ENCODE measurements at places on chromosomes 2 and 18. TPM values are rescaled to one million over a fixed set of nuclear protein-coding genes. Genes with fewer than 3 reads are reported as not detected.

- no peaks in the 10 kb centered on the region for H3K36me3 ChIP-seq
- H3K4me1 ChIP-seq, result no peaks in the 10 kb centered on the region
- H3K27me3 ChIP-seq, result no peaks in the 10 kb centered on the region
- peak; percentile 69 for DNase-seq
These were observed 8.4 kb upstream of the MGAT5 start for GRCh38 chr2:134245340-134245984.

GRCh38 chr2:113216321-113216720 lies 42.5 kb downstream of the PSD4 start:
- H3K4me1 ChIP-seq, result peaks cover 4% of the 10 kb centered on the region
- no peak for DNase-seq
- H3K27ac ChIP-seq, result no peak overlapping the region
- H3K4me3 ChIP-seq, result no peak overlapping the region

GRCh38 chr2:176709149-176709951 lies 440.1 kb downstream of the MTX2 start:
- H3K27me3 ChIP-seq, result no peaks in the 10 kb centered on the region
- H3K27ac ChIP-seq, result no peak overlapping the region
- H3K4me3 ChIP-seq, result no peak overlapping the region
- H3K4me1 ChIP-seq, result no peaks in the 10 kb centered on the region
- peak; percentile 59 for DNase-seq
- no peaks in the 10 kb centered on the region for H3K36me3 ChIP-seq

GRCh38 chr2:219125225-219125885 lies 35.3 kb downstream of the NHEJ1 start:
- no peak overlapping the region for H3K4me3 ChIP-seq
- H3K36me3 ChIP-seq, result no peaks in the 10 kb centered on the region
- H3K27ac ChIP-seq, result peak overlapping the region; percentile 54
- H3K4me1 ChIP-seq, result peaks cover 2% of the 10 kb centered on the region

DNA sequence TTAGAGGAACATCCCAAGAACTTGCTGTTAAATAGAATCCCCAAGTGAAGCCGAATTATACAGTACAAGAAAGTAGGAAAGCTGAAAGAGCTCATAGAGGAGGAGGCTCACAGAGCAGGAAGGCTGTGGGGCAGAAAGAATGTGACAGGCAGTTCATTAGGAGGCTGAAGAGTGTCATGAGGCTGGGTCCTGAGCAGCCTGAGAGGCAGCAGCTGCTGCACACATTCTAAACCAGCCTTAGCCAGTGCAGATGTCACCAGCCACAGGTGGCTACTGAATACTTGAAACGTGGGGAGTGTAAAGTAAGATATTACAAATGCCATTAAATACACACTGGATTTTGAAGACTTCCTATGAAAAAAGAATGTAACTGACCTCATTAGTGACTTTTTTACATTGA lies 490.2 kb upstream of the KLHL29 start:
- no peaks in the 10 kb centered on the region for H3K36me3 ChIP-seq
- no peak for DNase-seq
- no peak overlapping the region for H3K4me3 ChIP-seq
- H3K27me3 ChIP-seq, result no peaks in the 10 kb centered on the region

DNA sequence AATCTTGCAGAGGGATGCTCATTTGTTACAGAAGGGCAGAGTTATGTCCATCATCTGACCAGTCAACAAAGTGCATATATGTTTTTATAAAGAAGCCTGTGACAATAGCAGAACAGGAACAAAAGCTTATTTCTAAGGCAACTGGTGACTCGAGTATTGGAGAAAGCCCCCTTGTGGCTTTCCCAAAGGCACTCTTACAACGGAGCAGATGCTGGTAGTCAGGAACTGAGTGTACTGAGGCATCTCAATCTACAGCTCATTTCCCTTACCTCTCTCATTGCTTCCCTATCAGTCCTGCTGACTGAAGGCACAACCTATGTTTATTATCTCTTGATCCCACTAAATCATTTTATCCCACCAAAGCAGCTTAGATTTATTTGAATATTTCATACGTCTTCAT lies 557.1 kb upstream of the CHAC2 start:
- no peak overlapping the region for H3K27ac ChIP-seq
- no peaks in the 10 kb centered on the region for H3K27me3 ChIP-seq
- H3K4me3 ChIP-seq, result no peak overlapping the region
- H3K36me3 ChIP-seq, result no peaks in the 10 kb centered on the region
- DNase-seq, result no peak

DNA sequence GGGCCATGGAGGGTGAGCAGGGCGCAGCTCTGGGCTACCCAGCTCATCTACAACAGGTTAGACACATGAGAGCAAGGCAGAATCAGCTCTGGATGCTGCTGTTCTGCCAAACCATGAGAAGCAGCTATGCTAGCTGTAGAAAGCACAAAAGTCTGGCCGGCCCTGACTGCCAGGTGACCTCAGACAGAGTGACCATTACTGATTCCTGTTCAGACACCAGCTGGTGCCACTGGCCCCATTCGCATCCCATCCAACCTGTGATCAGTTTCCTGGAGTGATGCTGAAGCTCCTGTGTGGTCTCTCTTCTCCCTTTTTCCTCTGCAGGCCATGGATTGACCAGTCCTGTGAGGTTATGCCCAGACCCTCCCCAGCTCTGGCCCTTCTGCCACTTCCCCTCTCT lies 14.3 kb downstream of the RBMS1 start:
- no peak overlapping the region for H3K4me3 ChIP-seq
- no peak overlapping the region for H3K27ac ChIP-seq
- H3K36me3 ChIP-seq, result no peaks in the 10 kb centered on the region
- no peaks in the 10 kb centered on the region for H3K27me3 ChIP-seq
- H3K4me1 ChIP-seq, result peaks cover 49% of the 10 kb centered on the region
- no peak for DNase-seq

CCDC148 gene
- 8.6 TPM for total RNA-seq

WDSUB1 gene
- total RNA-seq, result 18.3 TPM

DNA sequence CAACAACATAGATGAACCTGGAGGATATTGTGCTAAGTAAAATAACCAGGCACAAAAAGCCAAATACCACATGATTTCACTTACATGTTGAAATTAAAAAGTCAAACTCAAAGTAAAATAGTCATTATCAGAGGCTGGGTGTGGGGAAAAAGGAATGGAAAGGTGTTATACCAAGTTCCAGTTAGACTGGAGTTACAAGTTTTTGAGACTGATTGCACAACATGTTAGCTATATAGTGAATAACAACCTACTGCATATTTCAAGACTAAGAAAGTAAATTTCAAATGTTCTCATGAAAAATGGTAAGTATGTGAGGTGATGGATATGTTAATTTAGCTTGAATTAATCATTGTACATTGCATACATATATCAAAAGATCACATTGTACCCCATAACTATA lies 116.8 kb upstream of the HNMT start:
- no peak overlapping the region for H3K4me3 ChIP-seq
- no peaks in the 10 kb centered on the region for H3K36me3 ChIP-seq
- H3K27ac ChIP-seq, result no peak overlapping the region
- no peaks in the 10 kb centered on the region for H3K27me3 ChIP-seq

GRCh38 chr2:192416060-192416459 lies 221.3 kb upstream of the TMEFF2 start:
- H3K27me3 ChIP-seq, result no peaks in the 10 kb centered on the region
- no peak for DNase-seq
- no peak overlapping the region for H3K4me3 ChIP-seq
- H3K36me3 ChIP-seq, result no peaks in the 10 kb centered on the region
- H3K27ac ChIP-seq, result no peak overlapping the region
- H3K4me1 ChIP-seq, result no peaks in the 10 kb centered on the region

PLB1 gene
- total RNA-seq, result 8.0 TPM

GRCh38 chr18:79549638-79550000 lies 130.0 kb upstream of the CTDP1 start:
- no peak for DNase-seq
- no peaks in the 10 kb centered on the region for H3K27me3 ChIP-seq
- H3K36me3 ChIP-seq, result no peaks in the 10 kb centered on the region
- no peaks in the 10 kb centered on the region for H3K4me1 ChIP-seq

GRCh38 chr18:39622431-39622830 lies 2056.8 kb upstream of the CELF4 start:
- no peaks in the 10 kb centered on the region for H3K27me3 ChIP-seq
- H3K4me3 ChIP-seq, result no peak overlapping the region

- no peaks in the 10 kb centered on the region for H3K27me3 ChIP-seq
- no peaks in the 10 kb centered on the region for H3K36me3 ChIP-seq
- DNase-seq, result no peak
- H3K27ac ChIP-seq, result no peak overlapping the region
- peaks cover 4% of the 10 kb centered on the region for H3K4me1 ChIP-seq
These were observed 355.2 kb upstream of the SLC14A2 start for GRCh38 chr18:45260125-45260524.

DNA sequence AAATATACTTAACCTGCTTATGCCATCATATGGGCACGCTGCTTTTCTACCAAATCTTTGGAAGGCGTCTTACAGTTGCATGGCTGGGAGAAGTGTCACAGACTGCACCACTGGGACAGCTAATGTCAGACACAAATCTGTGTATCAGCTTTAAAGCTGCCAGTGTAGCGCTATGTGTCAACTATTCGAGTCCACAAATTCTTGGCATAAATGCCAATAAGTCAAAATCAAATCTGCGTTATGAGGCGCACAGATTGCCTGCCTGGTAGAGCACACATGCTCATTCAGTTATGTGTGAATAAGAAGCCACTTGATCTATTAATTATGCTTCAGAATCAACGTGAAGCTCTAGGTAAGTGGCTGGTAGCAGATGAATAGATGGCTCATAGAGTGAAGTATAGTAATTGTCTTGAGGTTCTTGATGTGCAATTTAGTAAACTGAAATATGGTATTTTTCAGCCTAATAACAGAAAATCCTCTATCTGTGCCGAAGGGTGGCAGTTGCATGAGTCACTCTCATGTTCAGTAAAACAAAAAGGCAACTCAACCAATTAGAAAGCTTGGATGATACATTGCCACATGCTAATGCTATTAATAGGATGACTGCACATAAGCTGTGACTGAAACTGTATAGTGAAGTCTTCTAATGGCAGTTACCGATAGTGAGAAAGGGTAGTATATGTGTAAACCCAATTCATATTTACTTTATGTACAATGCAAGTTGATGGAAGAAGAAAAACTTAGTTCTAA lies 52.0 kb downstream of the DCC start:
- no peaks in the 10 kb centered on the region for H3K36me3 ChIP-seq
- no peaks in the 10 kb centered on the region for H3K27me3 ChIP-seq
- no peaks in the 10 kb centered on the region for H3K4me1 ChIP-seq
- no peak for DNase-seq
- no peak overlapping the region for H3K4me3 ChIP-seq

DNA sequence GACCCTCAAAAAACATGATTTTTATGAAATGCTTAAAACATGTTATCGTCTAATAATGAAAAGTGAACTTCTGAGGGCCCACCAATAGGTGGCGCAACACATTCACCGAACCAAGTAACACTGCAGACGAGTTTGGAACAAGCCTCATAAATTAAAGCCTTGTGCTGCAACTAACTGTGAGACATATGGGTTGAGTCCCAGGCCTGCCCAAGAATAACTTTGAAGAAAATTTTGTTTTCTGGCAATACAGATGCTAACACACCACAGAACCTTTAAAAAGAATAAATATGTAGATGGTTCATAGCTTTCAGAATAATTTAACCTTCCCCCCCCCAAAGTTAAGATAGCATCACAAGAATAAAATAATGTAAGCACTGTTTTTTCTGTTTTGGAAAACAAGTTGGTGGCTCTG lies 285.9 kb downstream of the RNF144A start:
- H3K4me1 ChIP-seq, result no peaks in the 10 kb centered on the region
- peak; percentile 81 for DNase-seq
- no peak overlapping the region for H3K27ac ChIP-seq
- no peaks in the 10 kb centered on the region for H3K27me3 ChIP-seq
- H3K4me3 ChIP-seq, result no peak overlapping the region

DNAJC27 gene
- 6.7 TPM for total RNA-seq

C1QL2 gene
- total RNA-seq, result not detected
